CD4-positive, alpha-beta T cell treated with Interleukin-6 at 100 ng/mL for 8 hours (primary cell): ENCODE measurements at places on chromosomes 6 and 20.
A peak's percentile ranks its signal among the peaks of the same experiment; 100 is the strongest.

DNA sequence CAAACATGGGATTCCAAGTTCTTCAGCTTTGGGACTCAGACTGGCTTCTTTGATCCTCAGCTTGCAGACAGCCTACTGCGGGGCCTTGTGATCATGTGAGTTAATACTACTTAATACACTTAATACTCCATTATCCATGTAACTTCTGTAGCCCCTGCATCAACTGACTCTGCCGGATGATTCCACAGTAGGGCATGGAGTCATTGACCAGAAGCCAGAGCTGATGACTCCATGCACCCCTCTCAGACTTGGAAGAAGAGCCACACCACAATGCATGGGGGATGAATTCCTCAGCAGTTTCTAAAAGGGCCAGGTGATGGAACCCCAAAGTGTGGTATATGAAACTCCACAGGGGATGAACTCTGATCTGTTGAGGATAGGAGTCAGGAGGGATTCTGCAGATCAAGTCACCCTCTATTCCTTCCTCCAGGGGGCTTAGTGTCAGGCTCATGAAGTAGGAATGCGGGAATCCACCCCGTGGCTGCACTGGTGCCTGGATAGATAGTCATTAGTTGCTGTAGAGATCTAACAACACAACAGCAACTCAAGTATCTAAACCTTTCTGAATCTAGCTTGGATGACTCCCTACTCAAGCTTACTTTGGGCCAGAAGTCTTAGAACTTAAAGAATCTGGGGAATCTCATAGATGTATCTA lies 70.2 kb downstream of the GPR6 start:
- DNase-seq, result no peak

- no peak for DNase-seq
Observed at GRCh38 chr6:142913036-142913510, 31.9 kb downstream of the HIVEP2 start.

DNA sequence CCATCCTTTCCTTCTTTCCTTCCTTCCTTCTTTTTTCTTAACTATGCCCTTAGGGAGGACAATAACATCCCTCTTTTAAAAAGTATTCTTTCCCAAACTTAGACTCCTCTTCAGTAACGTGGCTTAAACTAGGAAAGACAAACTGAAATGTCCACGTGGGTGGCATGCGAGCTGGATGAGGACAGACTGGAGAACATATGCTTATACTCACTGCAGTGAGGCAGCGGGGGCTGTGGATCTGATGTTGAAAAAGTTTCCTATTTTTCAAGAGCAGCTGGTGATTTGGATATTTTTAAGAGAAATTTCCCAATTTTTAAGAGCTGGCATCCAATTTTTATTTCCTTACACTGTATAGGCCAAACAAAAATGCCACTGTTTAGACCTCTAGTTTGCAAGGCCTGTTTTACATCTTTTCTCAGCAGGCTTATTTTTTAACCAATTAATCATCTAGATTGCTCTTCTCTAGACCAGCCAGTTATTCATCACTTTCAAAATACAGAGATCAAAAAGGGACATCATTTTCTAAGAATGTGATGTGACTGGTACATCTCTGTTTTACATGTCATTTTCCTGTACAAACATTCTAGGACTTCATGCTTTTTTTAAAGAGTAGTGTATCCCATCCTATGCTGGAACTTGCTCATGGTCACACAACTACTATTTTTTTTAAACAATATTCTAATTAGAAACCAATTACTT lies 226.5 kb downstream of the BTBD9 start:
- DNase-seq, result no peak

DNA sequence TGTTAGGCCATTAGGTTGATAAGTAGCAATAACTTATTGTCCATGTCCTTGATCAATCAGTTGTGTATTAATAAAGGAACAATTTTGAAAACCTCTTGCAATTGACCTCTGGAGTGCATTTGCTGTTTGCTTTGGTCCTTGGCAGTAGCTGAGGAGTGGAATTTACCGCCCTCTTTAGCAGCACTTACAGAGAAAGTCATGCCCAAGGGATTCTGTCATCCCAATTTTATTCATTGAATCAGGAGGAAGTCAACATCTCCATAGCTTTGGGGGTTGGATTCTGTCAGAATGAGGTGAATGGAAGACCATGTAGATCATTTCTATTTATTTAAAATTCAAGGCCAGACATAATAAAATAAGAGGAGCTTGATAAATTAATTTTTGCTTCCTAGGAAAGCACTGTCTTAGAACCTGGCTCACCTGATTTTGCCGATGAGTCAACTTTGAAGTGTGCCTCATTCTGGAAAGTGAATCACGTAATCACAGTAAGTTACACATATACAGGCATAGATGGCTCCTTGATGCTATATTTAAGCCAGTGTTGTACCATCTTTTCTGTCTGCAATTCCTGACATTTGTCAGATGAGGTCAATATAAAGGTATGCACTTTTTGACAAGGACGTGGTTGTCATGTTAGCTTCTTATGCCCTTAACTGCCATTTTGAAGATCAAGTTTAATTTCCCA lies 128.7 kb upstream of the MLIP start:
- DNase-seq, result no peak

- no peak for DNase-seq
Observed at GRCh38 chr6:14193524-14193923, 76.0 kb downstream of the CD83 start.

- DNase-seq, result no peak
Observed at GRCh38 chr20:25207960-25208534, 12.5 kb downstream of the ENTPD6 start.

DNA sequence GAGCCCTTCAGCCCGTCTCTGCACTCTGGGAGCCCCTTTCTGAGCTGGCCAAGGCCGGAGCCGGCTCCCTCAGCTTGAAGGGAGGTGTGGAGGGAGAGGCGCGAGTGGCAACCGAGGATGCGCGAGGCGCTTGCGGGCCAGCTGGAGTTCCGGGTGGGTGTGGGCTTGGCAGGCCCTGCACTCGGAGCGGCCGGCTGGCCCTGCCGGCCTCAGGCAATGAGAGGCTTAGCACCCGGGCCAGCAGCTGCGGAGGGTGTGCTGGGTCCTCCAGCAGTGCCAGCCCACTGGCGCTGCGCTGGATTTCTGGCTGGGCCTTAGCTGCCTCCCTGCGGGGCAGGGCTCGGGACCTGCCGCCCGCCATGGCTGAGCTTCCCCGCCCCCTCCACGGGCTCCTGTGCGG lies 49.8 kb downstream of the GMPR start:
- no peak for DNase-seq

DNA sequence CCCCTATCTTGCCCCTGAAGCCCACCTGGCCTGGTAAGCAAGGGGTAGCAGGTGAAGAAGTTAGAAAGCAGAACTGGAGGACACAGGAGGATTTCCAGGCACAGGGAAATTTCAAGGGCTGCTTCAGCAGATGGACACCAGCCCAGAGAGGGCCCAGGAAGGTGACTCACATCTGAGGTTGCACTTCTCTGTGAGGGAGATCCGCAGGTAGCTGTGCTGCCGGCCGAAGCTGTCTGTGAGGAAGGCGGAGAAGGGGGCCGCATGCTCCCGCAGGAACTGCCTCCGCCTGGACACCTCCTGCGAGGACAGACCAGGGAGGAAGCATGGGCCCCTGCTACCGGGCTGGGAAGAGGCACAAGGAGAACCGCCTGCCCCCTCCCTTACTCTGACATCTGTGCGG lies 7.1 kb downstream of the MOCS1 start:
- no peak for DNase-seq

DNA sequence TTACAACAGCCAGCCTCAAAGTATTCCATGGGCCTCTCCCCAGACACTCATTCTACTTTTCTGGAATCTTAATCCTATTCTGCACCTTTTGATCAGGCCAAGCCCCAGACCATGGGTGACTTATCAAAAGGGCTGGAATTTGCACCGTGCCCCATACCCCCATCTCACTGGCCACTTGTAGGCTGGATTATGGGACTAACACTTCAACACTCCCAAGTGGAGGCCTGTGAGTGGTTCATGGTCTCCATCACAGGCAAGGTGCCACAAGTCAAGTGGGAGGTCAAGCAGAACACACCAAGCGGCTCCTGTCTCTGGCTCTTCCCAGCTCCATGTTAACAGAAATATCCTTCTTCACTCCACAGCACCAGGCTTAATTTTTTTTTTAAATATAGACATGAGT lies 212.3 kb upstream of the HEY2 start:
- no peak for DNase-seq

DNA sequence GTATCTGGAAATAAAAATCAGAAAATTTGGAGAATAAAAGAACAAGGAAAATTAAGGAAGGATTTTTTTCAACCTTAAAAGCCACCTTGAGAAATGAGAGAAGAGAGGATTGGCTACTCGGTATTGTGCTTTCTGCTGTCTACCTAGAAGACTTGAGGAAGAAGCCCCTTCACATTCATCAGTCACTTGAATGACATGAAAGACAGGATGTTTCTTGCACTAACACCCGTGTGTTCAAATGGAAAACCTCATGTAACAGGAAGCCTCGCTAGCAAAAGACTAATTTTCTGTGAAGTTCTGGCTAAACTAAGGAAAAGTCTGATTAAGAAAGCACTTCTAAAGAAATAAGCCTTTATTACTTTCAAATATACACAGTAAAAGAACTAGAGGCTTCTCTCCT lies 69.9 kb downstream of the OLIG3 start:
- DNase-seq, result no peak

DNA sequence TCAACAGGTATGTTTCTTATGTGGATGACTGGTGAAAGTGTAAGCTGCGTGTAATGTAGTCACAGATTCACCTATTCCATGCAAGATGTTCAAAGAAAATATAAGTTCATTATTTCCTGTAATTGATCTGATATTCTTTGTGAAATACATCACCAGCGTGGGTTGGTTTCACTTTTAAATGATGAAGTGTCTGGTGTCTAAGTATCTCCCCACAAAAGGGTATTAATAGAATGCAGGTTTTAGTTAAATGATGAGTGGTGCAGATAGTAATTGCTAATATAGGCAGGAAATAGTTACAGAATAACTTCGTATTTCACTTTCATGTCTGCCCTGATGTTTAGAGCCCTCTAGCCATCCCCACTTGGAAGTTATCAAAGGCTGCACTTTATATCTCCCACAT lies 22.2 kb downstream of the PGBD1 start:
- DNase-seq, result no peak

- DNase-seq, result no peak
Observed at GRCh38 chr6:69974193-69974592, 107.8 kb downstream of the COL19A1 start.

GRCh38 chr6:106799031-106799894 lies 169.9 kb downstream of the QRSL1 start:
- no peak for DNase-seq

DNA sequence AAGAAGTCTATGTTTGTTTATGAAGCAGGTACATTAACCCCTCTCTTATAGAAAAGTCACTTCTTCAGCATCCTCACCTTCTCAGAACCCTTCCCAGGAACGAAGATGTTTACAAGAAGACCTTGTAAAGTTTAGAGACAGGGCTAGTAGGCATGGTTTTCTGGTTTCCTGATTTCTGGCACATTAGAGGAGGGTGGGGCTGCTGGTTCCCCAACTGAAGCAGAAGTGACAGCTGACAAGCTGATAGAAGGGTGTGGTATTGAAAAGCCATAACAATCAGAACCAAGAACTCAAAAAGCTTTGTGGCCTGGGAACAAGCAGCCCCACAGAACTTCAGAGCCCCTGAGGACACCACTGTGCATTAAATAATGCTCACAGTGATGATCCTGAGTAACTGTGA lies 91.2 kb downstream of the RTN4IP1 start:
- DNase-seq, result no peak

GRCh38 chr6:20770773-20771172 lies 236.5 kb downstream of the CDKAL1 start:
- DNase-seq, result no peak

- peak; percentile 45 for DNase-seq
Observed at GRCh38 chr20:49534255-49534712, 33.7 kb downstream of the PTGIS start.

- DNase-seq, result no peak
Observed at GRCh38 chr6:88636871-88637270, 326.5 kb downstream of the RNGTT start.

GRCh38 chr6:121809211-121809610 lies 373.8 kb downstream of the GJA1 start:
- no peak for DNase-seq

- DNase-seq, result no peak
Observed at GRCh38 chr20:59723607-59724456, 119.5 kb downstream of the PHACTR3 start.

- DNase-seq, result no peak
Observed at GRCh38 chr20:361561-361960, 14.7 kb downstream of the NRSN2 start.

DNA sequence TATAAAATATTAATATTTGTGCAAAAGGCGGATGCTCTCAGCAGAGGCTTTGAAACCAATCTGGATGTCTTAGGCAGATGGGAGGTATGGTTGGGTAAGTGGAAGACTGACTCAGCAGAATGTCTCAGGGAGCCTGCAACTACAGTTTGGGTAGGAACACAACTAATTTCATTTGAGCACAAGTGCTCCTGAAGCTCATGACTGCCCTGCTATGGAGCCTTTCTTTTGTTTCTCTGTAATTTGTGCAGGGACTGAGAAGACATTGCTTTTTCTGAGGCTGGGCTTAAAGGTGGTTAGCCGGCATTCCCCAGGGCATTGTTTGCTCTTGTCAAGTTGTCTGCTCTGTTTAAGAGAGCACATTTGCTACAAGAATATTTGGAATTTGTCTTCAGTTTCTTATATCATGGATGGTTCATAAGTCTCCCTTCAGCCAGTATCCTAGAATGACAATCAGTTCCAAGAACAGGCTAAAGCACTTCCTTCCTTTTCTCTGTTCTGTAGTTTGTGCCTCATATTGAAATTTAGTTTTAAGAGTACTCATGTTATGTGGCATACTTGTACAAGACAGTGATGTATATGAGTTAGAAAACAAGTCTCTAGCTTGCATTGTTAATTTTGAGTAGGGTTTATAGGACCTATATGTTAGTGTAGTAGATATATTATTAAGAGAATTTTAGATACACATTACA lies 208.3 kb downstream of the ZFAND3 start:
- DNase-seq, result no peak

- DNase-seq, result no peak
Observed at GRCh38 chr6:106916891-106917290, 57.6 kb downstream of the CD24 start.

GRCh38 chr6:21325201-21325856 lies 268.2 kb upstream of the SOX4 start:
- no peak for DNase-seq

DNA sequence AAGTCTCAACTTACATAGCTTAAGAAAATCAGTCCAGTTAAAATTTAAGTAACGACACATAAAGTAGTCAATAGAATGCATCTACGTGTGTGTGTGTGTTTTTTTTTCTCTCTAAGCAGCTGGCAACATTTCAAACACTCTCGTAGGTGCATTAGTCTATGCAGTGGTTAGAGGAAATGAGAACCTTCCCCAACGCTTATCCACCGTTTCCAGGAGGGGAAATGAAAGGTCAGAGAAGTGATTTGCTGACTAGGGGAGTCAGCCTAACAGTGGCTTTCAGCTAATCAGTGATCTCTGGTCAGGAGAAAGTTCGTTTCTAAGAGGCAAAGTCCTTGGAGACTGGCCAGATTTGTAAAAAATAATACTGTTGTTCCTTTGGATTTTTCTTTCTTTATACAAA lies 806.6 kb downstream of the C6orf118 start:
- DNase-seq, result no peak

DNA sequence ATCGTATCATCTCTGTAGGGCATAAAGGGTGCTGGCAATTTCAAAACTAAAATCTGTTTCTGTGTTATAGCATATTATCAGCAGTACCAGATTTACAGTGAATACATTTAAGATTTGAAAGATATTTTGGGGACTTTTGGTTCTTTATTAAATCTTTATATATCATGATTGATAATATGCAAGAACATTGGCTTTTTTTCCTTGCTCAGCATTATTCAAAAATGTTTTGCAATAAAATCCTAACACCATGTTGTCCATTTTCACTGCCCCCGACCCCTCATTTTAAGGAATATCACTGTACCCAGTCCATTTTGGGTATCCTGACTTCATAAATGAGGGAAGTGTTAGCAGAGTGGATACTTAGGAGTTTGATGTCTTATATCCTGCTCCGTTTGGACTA lies 16.3 kb downstream of the FARS2 start:
- DNase-seq, result no peak
